ENCODE measurements at places on chromosomes 2 and 18. TPM values are rescaled to one million over a fixed set of nuclear protein-coding genes. Genes with fewer than 3 reads are reported as not detected.

Gene MC5R
- not detected for total RNA-seq

- DNase-seq: no peak
Observed at GRCh38 chr18:37309861-37310260, 255.7 kb downstream of the CELF4 start.

- DNase-seq: no peak
Observed at GRCh38 chr2:64145714-64146113, 1.5 kb upstream of the PELI1 start.

DNA sequence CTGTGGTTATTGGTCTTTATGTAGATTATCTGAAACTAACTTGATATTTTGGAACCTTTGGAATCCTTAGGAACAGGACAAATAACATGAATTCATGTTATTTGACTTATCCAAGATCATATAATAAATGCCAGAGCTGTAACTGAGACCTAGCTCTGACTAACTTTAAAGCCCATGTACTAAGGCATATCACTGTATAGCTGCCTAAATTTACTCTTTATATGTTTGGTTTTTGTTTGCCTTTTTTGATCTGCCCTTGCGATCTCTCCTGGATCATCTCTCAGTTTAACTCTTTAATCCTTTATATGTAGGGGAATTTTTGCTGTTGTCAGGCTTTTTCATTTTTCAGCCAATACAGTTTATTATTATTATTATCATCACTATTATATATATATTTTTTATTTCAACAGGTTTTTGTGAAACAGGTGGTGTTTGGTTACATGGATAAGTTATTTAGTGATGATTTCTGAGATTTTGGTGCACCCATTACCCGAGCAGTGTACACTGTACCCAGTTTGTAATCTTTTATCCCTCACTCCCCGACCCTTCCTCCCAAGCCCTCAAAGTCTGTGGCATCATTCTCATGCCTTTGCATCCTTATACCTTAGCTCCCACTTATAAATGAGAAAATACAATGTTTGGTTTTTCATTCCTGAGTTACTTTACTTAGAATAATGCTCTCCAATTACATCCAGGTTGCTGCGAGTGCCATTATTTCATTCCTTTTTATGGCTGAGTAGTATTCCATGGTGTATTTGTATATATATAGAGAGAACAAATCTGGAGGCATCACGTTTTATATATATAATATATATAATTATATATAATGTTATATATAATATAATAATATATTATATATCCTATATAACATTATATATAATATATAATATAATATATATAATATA is 48.9 kb downstream of the APLF start:
- DNase-seq: no peak

- DNase-seq: no peak
Observed at GRCh38 chr18:32308493-32309120, 118.8 kb downstream of the MEP1B start.
